ENCODE measurements at places on chromosomes 4 and X.

- DNase-seq, result no peak
Measured at GRCh38 chr4:116638592-116638991, 446.8 kb downstream of the TRAM1L1 start.

DNA sequence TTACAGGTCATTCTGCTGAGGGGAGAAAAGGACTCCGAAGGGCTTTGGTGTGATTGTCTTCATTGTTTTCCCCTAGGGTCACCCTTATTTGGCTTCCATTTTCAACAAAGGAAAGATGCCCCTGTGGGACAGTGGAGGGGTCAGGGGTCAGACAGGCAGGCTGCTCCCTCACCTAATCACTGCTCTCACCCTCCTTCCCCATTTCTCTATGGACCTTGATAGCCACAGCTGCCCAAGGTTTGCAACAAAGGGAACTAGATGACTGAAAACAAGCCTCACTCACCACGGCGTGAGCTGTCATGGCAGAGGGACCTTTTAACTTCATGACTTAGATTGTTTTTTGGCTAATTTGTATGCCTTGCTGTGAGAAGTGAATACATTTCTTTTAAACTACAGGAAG is 40.7 kb downstream of the C4orf51 start:
- peak; percentile 18 for DNase-seq

DNA sequence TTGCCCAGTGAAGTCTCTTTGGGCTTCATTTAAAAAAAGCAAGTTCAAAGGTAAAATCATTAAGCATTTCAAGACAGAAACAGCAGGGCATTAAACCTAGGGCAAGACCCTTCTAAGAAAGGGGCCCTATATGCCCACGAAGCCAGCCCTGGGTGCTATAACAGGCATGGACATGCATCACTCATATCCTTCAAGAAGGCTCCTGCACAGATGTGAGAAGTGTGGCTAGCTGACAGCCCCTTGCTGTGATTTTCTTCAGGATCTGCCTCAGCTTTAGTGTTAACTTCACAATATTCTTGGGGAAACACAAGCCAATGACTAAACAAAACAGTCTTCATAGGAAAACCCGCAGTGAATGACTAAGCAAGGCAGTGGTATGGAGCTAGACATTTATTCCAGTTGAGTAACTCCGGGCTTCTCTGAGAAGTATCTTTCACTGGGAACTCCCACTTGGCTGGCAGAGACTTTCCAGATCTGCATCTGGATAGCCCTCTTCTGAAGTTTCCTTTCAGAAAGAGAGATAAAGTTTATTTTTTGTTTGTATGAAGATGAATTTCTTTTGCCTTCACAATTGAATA is 11.9 kb upstream of the MAOA start:
- DNase-seq, result no peak

DNA sequence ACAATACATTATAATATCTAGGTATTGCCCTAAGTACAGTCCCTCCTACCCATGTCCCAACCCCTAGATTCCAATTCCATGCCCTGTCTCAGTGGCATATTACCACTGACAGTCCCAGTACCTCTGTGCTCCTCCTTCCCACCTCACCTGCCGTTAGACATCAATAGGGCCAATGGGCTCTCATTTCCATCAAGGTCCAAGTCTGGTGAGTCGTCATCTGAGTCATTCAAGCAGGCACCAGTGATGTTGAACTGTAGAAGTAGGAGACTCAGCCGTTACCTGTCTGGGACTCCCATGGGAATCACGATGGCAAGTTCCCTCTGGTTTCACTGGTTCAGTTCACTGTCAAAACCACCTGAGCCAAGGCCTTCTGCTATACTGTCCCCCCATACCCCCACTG is 51.7 kb downstream of the PHF8 start:
- DNase-seq, result no peak

GRCh38 chr4:36006226-36006625 is 238.1 kb downstream of the ARAP2 start:
- no peak for DNase-seq

DNA sequence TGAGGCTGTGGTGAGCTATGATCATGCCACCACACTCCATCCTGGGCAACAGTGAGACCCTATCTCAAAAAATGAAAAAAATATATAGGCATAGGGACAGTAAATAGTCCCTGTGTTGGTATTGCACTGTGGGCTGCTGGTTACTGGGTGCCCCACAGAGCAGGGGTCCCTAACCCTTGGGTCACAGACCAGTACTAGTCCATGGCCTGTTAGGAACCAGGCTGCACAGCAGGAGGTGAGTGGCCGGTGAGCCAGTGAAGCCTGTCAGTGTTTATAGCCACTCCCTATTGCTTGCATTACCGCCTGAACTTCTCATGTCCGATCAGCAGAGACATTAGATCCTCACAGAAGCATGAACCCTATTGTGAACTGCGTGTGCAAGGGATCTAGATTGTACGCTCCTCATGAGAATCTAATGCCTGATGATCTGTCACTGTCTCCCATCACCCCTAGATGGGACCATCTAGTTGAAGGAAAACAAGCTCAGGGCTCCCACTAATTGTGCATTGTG is 106.5 kb downstream of the TNIP2 start:
- no peak for DNase-seq

- DNase-seq, result no peak
Measured at GRCh38 chr4:54499308-54500074, 158.3 kb upstream of the KIT start.

DNA sequence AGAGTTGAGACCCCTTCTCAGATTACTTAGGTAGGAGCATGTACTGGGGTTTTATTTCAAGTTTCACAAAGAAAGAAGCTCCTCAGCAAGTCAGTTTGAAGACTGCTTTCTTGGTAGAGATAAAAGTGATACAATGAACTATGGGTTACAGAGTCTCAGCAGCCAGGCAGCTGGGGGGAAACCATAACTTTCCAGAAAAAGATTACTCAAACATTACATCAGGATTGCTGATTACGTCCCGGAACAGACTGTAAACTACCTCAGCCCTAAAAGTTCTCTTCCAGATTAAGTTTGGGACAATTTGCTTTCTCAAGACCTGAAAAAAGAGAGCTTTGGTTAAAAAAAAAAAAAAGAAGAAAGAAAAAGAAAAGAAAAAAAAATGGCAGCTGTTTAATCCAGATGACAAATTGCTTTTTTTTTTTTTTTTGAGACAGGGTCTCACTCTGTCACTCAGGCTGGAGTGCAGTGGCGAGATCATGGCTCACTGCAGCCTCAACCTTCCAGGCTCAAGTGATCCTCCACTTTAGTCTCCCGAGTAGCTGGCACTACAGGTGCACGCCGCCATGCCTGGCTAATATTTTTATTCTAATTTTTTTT is 16.6 kb downstream of the SAT1 start:
- no peak for DNase-seq

DNA sequence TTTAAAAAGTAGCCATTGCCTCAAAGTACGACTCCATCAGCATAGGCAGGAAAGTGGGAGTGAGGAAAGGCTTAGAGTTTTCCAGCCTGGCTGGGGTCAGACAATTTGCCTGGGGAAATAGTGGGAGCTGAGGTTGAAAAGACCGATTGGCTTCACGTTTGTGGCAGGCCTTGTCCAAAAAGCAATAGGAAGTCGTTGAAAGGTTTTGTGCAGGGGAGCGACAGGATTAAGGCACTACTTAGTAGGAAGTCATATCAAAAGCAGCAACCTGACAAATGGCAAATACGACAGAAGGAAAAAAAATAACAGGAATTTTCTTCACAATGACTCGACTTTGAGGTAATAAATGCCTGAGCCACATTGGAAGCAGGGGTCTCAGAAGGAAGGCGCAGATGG is 691 bp upstream of the EREG start:
- DNase-seq, result no peak

GRCh38 chr4:156422576-156422975 is 468.9 kb upstream of the CTSO start:
- DNase-seq, result no peak

DNA sequence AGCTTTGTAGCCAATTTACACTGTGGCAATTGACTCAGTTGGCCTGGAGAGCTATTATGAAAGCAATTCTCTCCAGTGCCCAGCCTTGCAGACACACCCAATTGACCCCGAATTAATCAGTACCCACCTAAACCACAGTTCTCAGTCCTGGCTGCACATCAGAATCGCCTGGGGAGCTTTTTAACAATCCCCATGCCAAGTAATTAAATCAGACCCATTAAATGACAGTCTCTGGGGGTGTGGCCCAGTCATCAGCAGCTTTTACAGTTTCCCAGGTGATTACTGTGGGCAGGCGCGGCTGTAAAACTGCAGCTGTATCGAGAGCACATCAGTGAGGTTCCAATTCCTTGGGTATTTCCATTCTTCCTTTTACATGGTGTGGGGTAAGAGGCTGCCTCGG is 460.9 kb upstream of the FAT1 start:
- no peak for DNase-seq

- DNase-seq, result no peak
Measured at GRCh38 chrX:111336141-111336540, 65.9 kb upstream of the CAPN6 start.

DNA sequence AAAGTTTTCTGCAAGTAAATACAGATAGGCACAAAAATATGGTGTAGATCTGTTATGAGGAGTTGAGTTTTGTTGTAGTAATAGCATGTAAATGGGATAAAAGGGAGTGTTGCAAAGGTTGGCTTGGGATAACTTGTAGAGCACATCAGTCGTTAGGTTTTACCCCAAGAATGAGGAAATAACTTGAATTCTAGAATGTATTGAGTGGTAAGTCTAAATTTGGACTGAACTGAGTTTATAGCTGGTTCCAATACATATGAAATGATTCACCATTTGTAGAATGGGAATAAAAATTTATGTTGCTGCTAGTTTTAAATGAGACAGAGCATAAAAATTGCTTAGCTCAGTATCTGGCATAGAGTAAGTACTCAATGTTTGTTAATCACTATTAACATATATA is 719.2 kb downstream of the FSTL5 start:
- DNase-seq, result no peak

- DNase-seq, result no peak
Measured at GRCh38 chr4:157887316-157887715, 285.5 kb downstream of the GASK1B start.

- no peak for DNase-seq
Measured at GRCh38 chr4:188821500-188821899, 682.3 kb downstream of the TRIML1 start.

DNA sequence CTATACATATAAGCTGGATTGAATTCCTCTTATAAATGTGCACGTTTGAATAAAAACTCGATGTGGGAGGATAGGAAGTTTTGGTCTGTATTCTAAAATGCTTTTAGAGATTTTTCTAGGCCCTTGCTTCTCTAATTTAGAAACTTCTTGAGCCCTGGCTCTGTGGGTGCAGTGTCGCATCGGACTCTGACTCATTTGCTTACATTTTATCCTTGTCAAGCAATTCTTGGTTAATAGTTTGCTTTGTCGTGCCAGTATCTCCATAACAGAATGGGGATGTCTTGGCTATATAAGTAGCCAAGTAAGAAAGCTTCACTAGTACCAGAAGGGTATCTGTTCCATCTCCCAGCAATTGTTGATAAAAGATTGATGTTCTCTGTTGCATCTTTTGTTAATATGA is 10.7 kb downstream of the SGMS2 start:
- no peak for DNase-seq

DNA sequence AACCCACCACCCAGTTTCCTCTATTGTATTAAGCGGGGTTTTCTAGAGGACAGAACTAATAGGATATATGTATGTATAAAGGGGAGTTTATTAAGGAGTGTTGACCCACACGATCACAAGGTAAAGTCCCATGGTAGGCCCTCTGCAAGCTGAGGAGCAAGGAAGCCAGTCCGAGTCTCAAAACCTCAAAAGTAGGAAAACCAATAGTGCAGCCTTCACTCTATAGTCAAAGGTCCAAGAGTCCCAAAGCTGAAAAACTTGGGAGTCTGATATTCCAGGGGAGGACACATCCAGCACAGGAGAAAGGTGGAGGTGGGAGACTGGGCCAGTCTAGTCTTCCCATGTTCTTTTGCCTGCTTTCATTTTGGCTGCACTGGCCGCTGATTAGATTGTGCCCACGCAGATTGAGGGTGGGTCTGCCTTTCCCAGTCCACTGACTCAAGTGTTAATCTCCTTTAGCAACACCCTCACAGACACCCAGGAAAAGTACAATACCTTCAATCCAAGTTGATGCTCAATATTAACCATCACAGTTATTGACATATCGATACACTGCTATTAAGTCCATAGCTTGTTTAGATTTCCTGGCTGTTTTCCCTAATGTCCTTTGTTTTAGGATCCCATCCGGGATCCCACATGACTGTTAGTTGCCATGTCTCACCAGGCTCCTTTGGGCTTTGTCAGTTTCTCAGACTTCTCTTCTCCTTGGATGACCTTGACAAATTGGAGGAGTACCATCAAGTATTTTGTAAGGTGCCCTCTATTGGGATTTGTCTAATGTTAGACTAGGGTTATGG is 12.2 kb downstream of the UCHL1 start:
- DNase-seq, result no peak

DNA sequence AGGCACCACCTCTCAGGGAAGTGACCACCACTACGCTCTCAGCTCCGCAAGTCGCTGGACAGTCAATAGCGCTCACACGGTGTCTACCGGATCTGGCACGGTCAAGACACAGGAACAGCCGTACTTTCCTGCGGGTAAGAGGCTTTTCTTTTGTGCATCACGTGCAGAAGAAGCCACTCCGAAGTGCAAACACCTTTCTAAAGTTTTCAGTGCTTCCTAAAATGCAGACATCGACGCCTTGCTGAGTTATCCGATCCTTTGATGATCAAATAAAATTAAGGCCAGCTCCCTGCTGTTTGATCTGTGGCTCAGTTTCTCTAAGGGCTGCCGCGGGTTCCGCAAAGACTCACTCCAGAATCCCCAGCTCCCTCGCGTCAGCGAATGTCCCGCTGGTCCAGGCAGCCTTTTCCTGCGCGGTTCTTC is 71.8 kb downstream of the FBXO8 start:
- no peak for DNase-seq

- no peak for DNase-seq
Measured at GRCh38 chrX:53580742-53581504, 105.6 kb downstream of the HUWE1 start.

GRCh38 chr4:183950536-183950935 is 45.4 kb downstream of the STOX2 start:
- DNase-seq, result no peak

DNA sequence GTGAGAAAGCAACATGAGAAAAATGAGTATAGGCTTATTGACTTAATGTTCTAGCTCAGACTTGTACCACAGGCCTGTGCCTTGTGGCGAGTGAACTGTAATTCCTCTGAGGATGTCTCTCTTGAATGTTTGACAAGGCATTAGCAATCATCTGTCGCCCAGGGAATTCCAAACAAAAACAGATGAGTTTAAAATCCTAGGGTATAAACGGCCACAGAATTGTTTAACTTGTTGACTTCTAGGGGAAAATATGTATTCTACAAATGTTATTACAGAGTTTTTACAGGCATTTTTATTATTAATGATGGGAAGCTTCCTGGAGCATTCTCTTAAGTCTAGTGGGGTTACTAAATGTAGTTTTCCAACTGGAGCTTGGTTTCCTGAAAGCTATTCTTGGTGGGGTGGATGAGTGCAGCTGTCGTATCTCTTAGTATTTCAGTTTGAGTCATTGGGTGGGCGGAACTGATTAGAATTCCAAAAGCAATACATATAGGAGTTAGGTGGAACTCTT is 40.6 kb downstream of the ARHGAP10 start:
- DNase-seq, result no peak
